Stimulated activated CD4-positive, alpha-beta T cell treated with anti-CD3 and anti-CD28 coated beads, Interleukin-15, amount 100 ng/mL, for 1 hour (primary cell): ENCODE measurements at places on chromosomes 5 and 9.

- DNase-seq, result no peak
Observed at GRCh38 chr9:130665431-130666392, 1.3 kb downstream of the PRDM12 start.

DNA sequence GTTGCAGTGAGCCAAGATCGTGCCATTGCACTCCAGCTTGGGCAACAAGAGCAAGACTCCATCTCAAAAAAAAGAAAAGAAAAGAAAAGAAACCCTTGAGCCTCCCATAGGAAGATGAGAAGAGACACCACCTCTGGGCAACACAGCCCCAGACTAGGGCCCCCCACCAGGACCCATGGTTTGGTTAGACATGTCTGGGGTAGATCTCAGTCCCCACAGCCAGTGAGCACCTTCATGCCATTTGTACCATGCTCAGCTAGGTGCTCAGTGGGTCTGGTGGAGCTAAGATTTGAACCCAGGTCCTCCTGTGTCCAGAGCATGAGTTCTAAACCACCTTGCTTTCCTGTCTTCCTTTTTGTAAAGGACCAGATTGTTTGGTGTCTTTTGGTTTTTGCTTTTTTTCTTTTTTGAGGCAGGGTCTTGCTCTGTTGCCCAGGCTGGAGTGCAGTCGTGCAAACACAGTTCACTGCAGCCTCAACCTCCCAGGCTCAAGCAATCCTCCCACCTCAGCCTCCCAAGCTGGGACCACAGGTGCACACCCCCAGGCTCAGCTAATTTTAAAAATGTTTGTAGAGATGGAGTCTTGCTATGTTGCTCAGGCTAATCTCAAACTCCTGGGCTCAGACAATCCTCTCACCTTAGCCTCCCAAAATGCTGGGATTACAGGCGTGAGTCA is 11.7 kb downstream of the OLFML2A start:
- no peak for DNase-seq

DNA sequence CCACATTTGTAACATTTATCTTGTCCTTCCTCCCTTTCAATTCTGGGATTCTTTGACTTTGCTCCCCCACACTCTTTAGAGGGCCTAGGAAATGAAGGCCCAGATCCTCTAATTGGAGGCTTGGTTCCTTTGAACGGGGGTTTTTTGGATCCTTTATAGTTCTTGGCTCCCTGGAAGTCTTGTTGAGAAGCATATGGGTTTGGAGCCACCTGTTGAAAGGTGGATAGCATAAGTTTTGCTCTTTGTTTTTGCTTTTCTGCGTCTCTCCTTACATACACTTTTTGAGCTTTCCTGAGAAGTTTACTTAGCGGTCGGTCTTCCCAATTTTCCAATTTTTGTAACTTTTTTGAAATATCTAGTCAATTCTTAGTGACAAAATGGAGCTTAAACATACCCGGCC is 17.8 kb downstream of the IFT74 start:
- no peak for DNase-seq

DNA sequence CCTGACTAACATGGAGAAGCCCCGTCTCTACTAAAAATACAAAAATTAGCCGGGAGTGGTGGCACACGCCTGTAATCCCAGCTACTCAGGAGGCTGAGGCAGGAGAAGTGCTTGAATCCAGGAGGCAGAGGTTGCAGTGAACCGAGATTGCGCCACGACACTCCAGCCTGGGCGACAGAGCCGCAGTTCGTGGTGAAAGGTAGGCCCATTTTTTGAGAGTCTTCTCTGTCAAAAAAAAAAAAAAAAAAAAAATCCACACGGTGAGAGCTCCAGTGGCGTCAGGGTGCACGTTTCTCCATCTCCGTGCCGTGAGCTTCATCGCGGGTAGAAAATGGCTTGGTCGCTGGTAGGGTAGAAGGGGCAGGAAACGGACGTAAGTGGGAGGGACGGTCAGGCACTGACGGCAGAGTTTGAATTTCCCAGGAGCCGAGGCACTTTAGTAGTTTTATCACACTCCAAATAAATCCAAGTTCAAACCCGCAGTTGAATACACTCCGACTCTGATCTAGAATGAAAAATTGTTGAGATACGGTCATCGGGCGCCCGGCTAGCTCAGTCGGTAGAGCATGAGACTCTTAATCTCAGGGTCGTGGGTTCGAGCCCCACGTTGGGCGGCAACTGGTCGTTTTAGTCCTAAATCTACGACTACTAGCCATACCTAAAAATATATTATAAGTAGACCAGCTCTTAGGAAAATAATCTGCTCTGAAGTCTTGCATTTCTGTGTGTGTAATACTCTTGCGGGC is 2.4 kb upstream of the TRIM7 start:
- DNase-seq, result peak; percentile 84

GRCh38 chr9:133656211-133657119 is 20.3 kb downstream of the DBH start:
- peak; percentile 31 for DNase-seq

- DNase-seq, result no peak
Observed at GRCh38 chr5:159990506-159990905, 18.4 kb upstream of the TTC1 start.

GRCh38 chr9:122058051-122058450 is 35.1 kb downstream of the TTLL11 start:
- DNase-seq, result no peak

DNA sequence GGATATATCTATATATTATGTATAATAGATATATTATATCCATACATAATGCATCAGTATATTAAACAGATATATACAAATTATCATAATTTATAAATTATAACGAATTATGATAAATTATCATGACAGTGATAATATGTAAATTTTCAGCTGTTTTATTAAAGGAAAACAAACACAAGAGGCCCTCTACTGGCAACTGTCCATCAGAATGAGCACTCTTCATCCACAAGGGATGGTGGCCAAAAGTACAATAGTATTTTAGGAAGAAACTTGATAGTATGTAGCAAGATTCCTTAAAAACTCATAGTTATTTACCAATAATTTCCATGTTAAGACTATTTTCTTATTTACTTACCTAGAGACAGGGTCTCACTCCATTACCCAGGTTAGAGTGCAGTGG is 113.3 kb upstream of the LPAR1 start:
- DNase-seq, result no peak

DNA sequence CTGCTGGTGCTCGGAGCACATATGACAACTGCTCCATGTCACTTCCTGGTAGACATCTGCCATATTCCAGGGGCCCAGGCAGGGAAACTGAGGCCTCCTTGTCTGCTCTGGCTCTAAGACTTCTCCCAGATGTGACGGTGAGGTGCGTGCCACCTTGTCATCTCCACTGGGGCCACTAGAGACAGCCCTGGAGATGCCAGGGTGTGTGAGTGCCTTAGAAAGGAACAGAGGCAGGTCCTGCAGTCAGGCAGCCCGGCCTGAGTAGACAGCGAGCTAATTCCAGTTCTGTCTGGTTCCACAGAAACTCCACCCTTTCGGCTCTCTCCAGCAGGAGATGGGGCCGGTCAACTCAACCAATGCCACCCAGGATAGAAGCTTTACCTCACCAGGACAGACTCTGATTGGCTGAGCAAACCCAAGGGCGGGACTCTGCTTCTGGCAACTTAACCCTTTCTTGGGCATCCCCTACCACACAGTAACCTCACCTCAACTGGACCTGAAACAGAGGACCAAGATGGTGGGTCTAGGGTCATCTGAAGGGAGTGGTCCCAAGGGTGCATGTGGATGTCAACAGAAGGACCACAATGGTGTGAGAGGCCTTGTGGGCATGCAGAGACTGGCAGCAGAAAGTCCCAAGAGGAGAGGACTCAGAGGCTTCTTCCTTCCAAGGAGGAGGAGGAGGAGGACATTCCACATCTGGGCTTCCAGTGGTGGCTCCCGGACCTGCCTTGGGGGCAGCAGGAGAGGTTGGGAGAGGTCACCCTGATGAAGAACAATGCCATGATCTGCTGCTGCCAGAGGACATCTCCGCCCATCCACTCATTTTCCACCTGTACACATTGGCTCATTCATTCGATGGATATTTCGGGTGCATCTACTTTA is 77.7 kb downstream of the RGS3 start:
- DNase-seq, result no peak

GRCh38 chr5:1889321-1890065 is 6.8 kb upstream of the IRX4 start:
- no peak for DNase-seq
